ENCODE measurements at places on chromosomes 4 and X. TPM values are rescaled to one million over a fixed set of nuclear protein-coding genes. Genes with fewer than 3 reads are reported as not detected.

Gene EDA2R
- 1.2 TPM for total RNA-seq

Gene RHOH
- 0.67 TPM for total RNA-seq

Gene BEX2
- total RNA-seq = 1.3 TPM

Gene FGA
- total RNA-seq = not detected

- DNase-seq = peak; percentile 71
Measured at GRCh38 chr4:1792832-1793495, at the start of gene FGFR3. Gene FGFR3 (plus strand): TSS chr4:1793293. CDS start chr4:1793935, 642 bp downstream.

- no peak for DNase-seq
Measured at GRCh38 chr4:148069895-148070178, 337.9 kb downstream of the ARHGAP10 start.

- no peak for DNase-seq
Measured at GRCh38 chr4:14787894-14788293, 214.4 kb upstream of the CPEB2 start.

Gene MAGEA12
- total RNA-seq = not detected

DNA sequence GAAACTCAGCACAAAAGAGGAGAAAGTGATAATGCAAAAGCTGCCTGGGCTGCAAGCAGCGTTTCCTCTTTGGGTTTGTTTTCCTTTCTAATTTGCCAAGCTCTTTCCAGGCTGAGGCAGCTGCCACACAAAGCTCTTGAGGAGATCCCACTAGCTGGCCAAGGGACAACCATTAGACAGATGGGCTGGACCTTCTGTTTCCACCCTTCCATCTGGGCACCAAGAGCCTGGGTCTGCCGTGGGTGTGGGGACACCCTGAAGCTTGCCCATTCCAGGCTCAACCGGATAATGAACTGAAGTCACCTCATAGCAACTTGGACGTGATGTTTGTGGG lies 194.6 kb upstream of the C1QTNF7 start:
- no peak for DNase-seq

DNA sequence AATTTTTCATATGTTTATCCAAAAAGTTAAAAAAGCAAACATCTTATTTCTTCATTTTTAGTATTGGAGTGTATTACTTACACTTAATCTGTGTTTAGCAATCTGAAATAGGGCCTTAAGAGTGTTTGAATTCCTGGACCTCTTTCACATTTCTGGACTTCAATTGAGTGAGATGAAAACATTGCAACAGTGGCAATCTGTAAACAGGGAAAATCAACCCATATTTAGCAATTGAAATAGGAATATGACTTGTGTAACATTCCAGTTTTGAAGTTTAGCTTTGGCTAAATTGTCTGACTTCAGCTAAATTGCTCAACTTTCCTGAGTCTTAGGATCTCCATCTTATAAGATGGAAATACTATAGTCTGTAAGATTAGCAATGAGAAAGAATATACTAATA lies 34.6 kb upstream of the FHL1 start:
- DNase-seq = no peak

Gene CXCL11
- total RNA-seq = 0.42 TPM

DNA sequence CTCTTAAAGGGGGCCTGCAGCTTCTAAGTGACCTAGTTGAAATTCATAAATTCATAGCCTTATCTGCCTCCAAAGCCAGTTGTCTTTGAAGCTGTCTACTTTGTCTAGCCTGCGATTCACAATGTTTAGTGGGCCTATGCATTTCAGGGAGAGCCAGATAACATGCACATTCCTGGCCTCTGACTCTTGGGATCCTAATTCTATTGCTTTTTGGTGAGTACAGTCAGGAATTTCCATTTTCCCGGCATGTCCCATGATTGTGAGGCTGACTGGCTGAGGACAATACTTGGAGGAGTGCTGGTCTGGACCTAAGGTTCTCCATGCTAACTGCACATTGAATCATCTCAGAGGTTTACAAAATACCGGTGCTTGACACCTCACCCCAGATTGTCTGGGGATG lies 155.0 kb downstream of the MSL3 start:
- DNase-seq = no peak

- DNase-seq = no peak
Measured at GRCh38 chr4:5479518-5480060, 228.8 kb downstream of the EVC2 start.

- no peak for DNase-seq
Measured at GRCh38 chr4:85092536-85092935, 126.0 kb upstream of the WDFY3 start.

- DNase-seq = peak; percentile 35
Measured at GRCh38 chr4:121950680-121951520, 960 bp downstream of the TRPC3 start.

DNA sequence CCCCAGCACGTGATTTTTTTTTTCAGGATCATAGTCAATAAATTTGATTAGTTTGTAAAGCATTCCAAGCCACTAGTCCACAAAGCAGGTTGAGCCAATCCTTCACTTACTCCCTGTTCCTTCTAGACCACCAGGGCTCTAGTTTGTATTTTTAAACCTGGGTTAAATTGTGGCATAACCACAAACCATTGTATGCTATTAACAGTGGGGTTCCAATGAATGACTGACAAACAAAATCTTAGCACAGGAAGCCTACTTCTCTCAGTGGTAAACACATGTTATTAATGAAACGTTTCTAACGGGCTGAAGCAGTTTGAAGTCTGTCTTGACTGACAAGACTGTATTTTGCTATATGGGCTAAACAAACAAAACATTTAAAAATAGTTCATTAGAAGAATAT lies 48.6 kb upstream of the GYPA start:
- DNase-seq = no peak

GRCh38 chr4:49063670-49064069 lies 77.6 kb downstream of the CWH43 start:
- no peak for DNase-seq

GRCh38 chr4:38030023-38030422 lies 69.8 kb downstream of the PTTG2 start:
- no peak for DNase-seq

GRCh38 chr4:13922459-13922858 lies 294.9 kb upstream of the BOD1L1 start:
- DNase-seq = no peak

- no peak for DNase-seq
Measured at GRCh38 chr4:24137671-24138601, 248.1 kb upstream of the PPARGC1A start.

- DNase-seq = no peak
Measured at GRCh38 chr4:46886711-46887110, 22.3 kb downstream of the COX7B2 start.

Gene RADX
- total RNA-seq = 0.64 TPM

- DNase-seq = peak; percentile 26
Measured at GRCh38 chr4:1245481-1246051, 3.4 kb downstream of the CTBP1 start.

GRCh38 chr4:86928400-86929255 lies 6.2 kb upstream of the AFF1 start:
- DNase-seq = no peak

Gene NSDHL
- total RNA-seq = 26.7 TPM

DNA sequence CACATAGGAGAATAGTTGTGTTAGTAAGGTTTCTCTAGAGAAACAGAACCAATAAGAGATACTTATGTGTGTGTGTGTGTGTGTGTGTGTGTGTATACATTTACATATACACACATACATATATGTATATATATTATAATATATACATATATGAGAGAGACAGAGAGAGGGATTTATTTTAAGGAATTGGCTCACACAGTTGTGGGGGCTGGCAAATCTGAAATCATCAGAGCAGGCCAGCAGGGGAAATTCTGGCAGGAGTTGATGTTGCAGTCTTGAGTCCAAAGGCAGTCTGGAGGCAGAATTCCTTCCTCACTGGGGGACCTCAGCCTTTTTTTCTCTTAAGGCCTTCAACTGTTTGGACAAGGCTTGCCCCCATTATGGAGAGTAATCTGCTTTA lies 38.6 kb upstream of the NHS start:
- DNase-seq = no peak

DNA sequence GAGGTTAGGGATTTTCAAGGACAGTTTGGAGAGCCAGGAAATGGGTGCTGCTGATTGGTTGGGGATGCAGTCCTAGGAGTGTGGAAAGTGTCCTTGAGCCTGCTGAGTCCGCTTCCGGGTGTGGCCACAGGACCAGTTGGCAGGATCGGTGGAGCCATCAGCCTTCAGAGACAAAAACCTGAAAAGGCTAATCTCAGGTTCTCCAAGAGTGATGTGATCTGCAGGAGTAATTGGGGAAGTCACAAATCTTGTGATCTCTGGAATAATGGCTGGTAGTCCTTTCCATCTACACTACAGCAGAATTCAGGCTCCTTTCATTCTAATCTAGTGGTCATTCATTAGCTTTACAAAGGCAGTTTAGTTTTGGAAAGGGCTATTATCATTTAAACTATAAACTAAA lies 55.9 kb upstream of the BMP2K start:
- no peak for DNase-seq

Gene SLITRK2
- total RNA-seq = 0.45 TPM

Gene NLGN4X
- total RNA-seq = 3.1 TPM

GRCh38 chr4:176708771-176709311 lies 83.9 kb downstream of the VEGFC start:
- DNase-seq = no peak

DNA sequence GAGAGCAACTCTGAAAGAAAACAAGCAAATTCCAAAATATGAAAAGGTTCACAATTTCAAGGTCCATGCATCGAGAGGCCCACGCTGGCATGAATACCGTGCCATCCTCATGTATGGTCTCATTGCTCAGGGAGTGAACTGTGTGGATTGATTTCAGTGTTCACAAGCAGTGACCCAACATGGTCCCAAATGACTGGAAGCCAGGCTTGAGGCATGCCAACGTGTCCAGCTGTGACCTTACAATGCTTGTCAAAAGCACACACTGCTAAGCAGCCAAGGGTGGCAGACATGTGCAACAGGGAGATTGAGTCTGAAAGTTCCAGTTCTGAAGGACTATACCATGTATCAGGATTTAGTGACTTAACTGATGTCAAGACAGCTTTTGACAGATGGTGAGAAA lies 58.7 kb upstream of the CLDN24 start:
- no peak for DNase-seq

DNA sequence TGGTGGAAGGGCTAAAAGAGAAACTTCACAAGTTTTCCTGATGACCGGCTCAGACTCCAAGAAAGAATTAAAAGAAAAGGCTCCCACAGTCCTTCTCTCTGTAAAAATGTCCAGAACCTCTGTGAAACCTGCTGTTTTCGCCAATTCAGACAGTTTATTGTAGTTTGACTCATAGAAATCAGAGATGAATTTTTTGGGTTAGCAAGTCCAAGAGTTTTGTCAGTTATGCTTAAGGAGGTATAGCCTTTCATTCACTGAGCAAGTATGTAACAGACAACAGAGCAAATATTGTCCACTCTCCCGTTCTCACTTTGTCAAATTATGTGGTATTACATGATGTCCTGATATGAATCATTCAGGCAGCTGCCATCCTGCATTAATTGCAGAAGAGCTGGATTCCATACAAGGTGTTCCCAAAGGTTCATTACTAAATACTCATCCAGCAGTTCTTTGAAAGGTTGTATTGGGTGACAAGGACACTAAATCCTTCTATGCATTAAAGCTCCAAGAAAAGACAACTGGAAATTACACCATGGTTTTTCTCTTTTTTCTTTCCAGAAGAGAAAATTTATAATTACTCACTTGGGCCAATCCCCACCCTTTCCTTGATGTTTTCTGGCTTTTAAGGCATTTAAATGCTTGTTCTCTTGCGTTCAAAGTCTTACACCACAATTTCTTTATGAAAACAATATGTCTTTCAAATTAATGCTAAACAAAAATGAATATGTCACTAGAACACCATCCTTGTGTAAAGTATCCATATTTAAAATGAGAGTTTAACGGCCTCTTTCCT lies 30.0 kb upstream of the PLAC1 start:
- DNase-seq = no peak

Gene SPIN2B
- 7.9 TPM for total RNA-seq

Gene HSD17B13
- total RNA-seq = 0.15 TPM

GRCh38 chr4:68904786-68905185 lies 46.8 kb downstream of the UGT2A3 start:
- no peak for DNase-seq

DNA sequence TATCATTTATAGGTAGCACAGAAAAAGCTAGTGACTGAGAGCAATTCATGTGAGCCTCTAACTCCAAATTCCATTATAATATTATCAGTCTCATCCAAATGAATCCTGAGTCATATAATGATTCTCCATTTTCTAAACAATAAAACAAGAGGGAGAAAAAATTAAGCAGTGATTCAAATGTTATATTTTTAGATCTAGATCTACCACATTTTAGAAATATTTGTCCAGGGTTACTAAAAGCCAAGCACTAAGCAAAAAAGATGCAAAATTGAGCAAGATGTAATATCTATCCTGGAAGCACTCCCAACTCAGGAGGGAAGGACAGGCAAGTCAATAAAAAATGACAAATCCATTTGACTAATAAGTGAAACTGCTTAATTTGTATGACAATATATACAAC lies 172.8 kb downstream of the FBXW7 start:
- no peak for DNase-seq

DNA sequence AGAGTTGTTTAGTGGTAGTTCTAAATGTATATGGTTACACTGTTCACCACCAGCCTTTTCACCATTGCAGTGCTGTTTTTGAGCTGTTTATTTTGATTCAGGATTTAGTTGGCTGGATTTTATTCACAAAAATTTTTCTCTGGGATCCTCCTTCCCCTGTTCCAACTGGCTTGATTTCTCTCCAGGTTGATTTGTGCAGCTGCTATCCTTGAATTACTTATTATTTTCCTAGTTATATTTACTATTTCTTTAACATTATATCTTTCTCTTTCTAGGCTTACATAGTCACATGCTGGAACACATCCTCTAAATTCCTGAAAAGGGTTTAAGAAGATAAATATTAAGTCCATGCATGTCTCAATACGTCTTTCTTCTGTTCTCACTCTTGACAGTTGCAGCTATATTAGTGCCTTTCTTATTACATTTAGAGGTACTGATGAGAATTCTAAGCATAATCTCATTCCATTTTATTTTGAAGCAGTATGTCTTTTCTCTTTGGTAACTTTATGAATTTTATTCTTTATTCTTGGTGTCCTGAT lies 82.2 kb downstream of the SUPT20HL2 start:
- no peak for DNase-seq

DNA sequence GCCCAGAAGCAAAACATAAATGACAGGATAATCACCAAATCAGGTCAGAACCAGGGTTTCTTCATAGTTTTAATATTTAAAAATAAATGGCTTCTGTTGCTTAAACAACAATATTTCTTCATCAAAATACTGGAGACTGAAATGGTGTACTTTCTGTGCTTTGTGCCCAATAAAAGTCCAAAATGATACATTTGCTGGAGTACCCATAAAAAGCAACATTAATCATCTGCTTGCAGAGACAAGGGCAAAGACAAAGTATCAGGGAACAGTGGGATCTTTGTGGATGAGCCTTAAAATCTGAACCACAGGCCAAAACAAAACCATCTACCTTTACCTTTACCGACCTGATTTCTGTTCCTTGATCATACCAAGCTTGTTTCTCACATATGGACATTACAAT lies 683.9 kb upstream of the ATOH1 start:
- DNase-seq = no peak

DNA sequence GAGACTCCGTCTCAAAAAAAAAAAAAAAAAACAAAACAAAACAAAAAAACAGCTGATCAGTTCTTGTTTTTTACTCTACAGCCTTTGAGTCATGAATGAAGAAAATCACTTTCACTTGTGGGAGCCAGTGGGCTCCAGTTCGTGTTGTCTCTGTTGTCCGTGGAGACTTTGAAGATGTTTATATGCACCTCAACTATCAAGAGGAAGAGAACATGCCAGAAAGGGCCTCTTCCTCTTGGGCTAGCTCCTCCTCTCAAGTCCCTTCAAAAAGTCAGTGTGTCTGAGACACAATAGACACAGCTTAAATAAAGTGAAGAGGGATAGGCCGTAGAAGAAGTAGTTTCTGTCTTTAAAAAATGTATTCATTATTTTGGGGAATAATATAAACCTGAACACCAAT lies 182.7 kb downstream of the KDR start:
- no peak for DNase-seq

GRCh38 chrX:44843318-44843702 lies 511 bp upstream of the DUSP21 start:
- no peak for DNase-seq

Data from left ventricle myocardium superior (tissue), 1 donor.